Stimulated activated CD8-positive, alpha-beta memory T cell treated with anti-CD3 and anti-CD28 coated beads, Interleukin-15, amount 100 ng/mL, for 1 hour (primary cell): ENCODE measurements at places on chromosomes 3 and 15.

DNA sequence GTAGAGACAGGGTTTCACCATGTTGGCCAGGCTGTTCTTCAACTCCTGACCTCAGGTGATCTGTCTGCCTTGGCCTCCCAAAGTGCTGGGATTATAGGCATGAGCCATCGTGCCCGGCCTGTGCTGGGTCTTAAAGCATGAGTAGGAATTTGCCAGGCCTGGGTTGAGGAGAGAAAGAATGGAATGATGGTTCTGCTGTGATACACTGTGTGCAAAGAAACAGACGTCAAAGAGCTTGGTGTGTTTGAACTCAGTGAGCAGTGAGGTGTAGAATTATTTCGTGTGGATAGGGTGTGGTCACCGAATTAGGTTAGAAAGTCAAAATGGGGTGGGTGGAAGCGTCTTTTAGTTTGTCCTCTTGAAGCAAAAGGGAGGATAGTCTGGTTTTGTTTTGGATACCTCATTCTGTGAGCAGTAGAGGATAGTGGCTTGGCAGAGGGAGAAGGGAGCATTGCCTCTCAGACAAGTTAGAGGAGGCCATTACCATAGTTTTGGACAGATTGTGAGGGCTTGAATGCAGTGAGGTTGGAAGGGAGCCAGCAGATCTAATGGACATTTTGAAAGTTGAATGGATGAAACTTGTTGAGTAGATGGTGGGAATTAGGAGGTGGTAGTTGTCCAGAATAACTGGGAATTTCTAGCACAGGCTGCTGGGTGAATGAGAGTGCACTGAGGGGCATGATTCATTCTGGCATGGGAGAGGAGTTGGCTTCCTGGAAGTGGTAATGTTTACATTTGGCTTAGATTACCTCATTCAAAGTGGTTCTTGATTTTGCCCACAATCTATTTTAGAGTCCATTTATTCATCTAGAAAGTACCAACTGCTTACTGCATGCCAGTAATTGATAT is 27.2 kb downstream of the AKAP13 start:
- no peak for DNase-seq

DNA sequence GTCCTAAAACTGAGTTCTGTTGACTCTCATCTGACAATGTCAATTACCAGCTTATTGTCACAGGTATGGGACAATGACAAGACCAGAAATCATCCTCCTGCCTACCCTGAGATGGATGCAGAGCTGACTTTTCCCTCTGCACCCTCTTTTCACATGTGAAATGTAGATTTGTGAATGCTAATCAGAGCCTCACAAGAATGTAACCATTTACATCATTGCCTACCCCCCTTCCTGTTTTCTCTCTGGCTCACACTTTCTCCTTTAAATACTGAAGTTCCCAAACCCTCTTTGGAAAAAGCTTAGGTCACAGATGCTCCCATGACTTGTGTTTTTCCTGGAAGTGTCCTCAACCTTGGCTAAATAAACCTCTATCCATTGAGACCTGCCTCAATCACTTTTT is 228.2 kb downstream of the MYRIP start:
- DNase-seq = no peak

GRCh38 chr3:169060037-169060436 is 603.5 kb downstream of the MECOM start:
- DNase-seq = no peak

DNA sequence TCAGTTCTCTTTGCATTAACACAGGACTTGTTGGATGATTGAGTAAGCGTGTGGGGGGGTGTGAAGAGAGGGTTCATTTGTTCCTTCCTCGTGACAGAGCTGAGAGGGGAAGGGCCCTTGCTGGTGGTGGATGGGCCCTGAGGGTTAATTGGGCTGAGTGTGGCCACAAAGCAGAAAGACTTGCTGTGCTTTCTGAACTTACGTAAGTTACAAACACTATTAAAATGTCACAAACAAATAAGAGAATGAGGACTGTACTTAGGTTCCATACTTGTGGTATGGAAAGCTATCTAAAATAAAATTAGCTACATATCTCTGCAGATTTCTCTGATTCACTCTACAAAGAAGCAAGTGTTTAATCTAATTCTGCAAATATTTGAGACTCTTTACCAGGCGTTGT is 231.3 kb downstream of the LPP start:
- no peak for DNase-seq

- no peak for DNase-seq
Measured at GRCh38 chr3:117349566-117349965, 640.0 kb downstream of the TUSC7 start.

GRCh38 chr15:57614241-57614640 is 22.5 kb downstream of the MYZAP start:
- DNase-seq = no peak

DNA sequence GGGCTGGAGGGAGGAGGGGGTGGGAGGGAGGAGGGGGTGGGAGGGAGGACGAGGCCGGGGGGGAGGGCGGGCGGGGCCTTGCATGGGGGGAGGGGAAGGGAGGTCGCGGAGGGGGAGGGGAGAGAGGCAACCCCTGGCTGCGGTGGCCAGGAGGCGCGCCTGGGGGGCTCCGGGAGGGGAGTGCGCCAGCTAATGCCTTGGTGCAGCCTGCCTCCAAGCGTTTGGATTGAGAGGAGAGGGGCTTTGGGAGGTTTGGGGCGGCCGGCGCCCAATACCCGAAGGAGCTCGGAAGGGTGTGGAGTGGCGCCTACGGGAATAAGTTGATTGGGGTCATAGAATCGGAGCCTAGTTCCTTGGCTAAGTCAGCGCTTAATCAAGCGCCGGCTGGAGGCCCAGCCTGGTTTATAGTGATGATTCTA is 557 bp downstream of the TFG start:
- DNase-seq = no peak

- DNase-seq = no peak
Measured at GRCh38 chr3:169886671-169887070, 16.9 kb upstream of the LRRC31 start.

DNA sequence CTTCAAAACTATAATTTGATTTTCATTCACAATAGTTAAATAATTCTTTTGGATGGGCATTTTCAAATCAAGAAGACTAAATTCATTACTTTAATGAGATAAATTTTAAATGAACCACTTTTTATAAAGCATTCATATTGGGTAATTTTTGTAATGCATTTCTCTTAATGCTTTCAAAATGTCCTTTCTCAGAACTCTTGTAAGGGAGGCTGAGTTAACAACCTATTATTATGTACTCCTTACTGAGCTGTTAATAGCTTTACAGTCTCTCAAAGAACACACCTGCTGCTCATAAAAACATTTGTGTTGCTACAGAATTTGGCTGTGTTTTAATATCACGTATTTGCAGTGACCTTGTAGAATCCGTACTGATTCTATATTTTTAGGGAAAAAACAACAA is 334.0 kb upstream of the ARL6 start:
- DNase-seq = no peak

DNA sequence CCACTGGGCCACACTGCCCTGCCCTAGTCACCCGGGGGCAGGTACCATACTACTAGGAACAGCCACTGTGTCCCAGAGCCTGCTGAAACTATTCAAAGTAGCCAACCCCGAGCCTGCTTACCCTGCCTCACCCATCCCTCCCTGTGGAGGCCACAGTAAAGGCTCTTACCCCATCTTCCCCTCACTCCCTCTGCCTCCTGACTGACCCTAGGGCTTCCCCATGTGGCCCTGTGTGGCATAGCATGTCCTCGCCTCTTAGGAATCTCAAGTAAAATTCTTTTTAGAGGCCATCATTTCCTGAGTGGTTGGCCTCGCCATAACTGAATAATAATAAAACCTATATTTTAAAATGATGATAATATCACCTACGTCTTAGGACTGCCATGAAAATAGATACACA is 112.2 kb upstream of the SLC6A11 start:
- DNase-seq = no peak
